ENCODE measurements at places on chromosomes 12 and 14.

DNA sequence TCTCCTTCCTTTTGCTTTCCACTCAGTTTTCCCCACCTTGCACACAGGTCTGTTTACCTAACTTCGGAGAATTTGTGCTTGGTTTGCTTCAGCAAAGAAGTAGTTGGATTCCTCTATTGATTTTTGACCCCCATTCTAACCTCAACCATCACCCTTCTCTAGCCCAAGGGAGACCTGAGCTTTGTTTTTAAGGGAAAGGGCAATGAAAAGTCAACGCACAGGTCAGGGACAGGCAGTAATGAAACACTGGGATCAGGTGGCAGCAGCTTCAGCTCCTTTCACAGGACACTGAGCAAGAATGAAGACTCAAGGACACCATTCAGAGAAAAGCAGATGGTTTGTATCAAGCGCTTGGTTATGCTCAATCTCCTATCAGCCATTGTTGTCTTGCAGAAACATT is 46.9 kb upstream of the KRR1 start:
- DNase-seq = no peak

- no peak for DNase-seq
Measured at GRCh38 chr12:114687802-114688201, 3.8 kb upstream of the TBX3 start.

GRCh38 chr14:79786522-79786921 is 424.8 kb downstream of the DIO2 start:
- no peak for DNase-seq

- peak; percentile 83 for DNase-seq
Measured at GRCh38 chr12:57127726-57128518, at the start of gene LRP1. TSS of gene LRP1 (plus strand) at chr12:57128483. CDS start at chr12:57128965, 482 bp downstream.

DNA sequence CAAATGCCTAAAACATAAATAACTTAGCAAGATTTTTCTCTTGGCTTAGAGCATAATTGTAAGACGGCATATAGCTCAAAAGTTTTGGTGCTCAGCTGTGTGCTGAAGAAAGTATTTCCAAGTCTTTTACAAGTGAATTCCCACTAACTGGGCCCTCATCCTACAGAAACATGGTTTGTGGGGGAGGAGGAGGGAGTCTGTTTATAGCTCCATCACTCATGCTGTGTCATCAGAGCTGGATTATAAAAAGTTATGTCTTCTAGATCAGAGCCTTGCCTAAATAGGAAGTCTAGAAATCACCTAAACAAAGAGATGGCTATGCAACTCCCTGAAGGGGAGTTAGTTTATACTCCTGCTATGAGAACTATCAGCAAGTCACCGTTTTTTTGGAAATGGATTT is 65.9 kb upstream of the OTOGL start:
- DNase-seq = no peak

GRCh38 chr12:49231878-49232655 is 32.8 kb upstream of the TUBA1C start:
- DNase-seq = no peak

DNA sequence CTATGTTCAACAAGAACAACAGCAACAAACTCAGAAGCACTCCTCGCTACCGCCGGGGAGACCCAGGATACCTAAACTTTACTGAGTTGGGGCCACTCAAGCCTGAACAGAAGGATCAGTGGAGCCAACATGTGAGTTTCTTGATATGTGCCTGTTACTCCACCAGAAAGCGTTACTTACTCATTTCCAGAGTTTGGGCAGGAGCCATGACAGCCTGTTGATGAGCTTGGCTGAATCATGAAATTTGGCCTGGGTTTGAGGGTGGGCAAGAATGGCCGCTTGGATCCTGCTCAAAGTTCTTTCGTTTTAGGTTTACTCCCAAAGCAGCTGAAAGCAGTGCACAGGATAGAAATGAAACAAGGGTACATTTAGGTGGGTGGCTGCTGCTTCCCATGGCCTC is 12.0 kb upstream of the GALNT6 start:
- DNase-seq = no peak
